ENCODE measurements at places on chromosomes 6 and 20. TPM values are rescaled to one million over a fixed set of nuclear protein-coding genes. Genes with fewer than 3 reads are reported as not detected.

The SYCP2 gene
- 1.2 TPM for polyA plus RNA-seq

The CCR6 gene
- polyA plus RNA-seq = 0.26 TPM

The ASIP gene
- not detected for polyA plus RNA-seq

The EGFL8 gene
- not detected for polyA plus RNA-seq

The SRMS gene
- polyA plus RNA-seq = not detected

Measured in naive thymus-derived CD8-positive, alpha-beta T cell (primary cell).